Fibroblast of gingiva (primary cell): ENCODE measurements at places on chromosomes 7 and 10.

DNA sequence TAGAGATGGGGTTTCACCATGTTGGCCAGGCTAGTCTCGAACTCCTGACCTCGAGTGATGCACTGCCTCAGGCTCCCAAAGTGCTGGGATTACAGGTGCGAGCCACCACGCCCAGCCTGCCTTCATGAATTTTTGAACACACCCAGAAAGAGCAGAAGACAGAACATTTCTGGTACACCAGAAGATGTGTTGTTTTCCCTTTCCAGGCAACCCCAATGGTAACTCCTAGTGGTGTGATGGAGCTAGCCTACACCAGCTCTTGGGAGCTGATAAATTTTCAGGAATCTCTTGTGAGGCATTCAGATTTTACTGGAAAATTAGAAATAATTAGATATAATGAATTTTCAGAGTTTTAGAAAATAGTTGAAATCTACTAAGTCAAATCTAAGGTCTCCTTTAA is 904 bp upstream of the CCDC7 start:
- DNase-seq: no peak

DNA sequence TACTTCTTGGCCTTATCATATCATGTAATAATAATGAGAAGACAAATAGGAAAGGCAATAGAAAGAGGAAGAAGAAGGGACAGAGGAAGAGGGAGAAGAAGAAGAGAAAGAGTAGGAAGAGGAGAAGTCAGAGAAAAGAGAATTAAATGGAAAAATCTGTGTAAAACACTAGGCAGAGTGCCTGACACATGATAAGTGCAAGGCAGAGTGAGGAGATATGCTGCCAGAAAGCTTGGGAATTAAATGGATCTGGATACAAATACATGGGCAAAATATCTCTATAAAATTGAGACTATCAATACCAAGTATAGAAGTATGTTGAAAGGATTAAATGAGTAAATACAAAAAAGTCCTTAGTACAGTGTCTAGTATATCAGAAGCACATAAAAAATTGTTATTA is 124.8 kb downstream of the CACNA2D1 start:
- DNase-seq: no peak

GRCh38 chr7:223118-223800 is 30.9 kb downstream of the FAM20C start:
- no peak for DNase-seq

GRCh38 chr10:73838008-73838567 is 26.7 kb upstream of the NDST2 start:
- DNase-seq: no peak

GRCh38 chr7:137146552-137147337 is 196.8 kb downstream of the PTN start:
- DNase-seq: peak; percentile 68

DNA sequence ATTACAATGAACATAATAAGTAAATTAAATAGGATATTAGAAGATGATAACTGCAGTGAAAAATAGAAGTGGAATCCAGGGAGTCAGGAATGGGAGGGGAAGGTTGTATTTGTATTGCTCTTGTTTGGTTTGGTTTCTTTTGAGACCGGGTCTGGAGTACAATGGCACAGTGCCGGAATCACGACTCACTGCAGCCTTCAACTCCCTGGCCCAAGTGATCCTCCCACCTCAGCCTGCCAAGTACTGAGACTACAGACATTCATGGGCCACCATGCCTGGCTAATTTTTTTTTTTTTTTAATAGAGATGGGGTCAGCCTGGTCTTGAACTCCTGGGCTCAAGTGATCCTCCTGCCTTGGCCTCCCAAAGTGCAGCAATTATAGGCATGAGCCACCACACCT is 59.9 kb upstream of the LRRC4 start:
- no peak for DNase-seq
